ENCODE measurements at places on chromosomes 16 and 17. TPM values are rescaled to one million over a fixed set of nuclear protein-coding genes. Genes with fewer than 3 reads are reported as not detected.

KRTAP3-1 gene
- not detected for total RNA-seq

DNA sequence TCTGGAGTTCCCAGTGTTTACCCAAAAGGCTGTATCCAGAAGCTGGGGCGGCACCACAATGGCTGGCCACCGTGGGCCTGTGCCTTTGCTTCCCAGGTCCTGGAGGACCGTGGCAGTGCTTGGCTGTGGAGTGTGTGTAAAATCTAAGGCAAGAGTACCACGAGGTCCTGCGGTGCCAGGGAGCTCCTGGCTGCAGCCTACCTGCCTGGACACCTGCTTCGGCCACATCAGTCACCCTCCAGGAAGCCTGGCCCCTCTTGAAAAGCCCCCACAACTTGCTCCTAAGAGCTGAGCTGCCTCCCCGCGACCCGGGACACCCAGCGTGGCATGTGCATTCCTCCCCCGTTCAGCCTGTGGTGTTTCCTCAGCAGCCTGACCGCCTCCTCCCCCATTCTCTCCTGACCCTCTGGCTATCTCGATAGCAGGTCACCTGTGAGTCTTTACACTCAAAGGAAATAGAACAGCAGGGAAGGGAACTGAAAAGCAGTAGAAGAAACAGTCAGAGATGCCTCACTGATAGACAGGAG lies 7.9 kb downstream of the TIMM22 start:
- no peak for DNase-seq

EVI2B gene
- total RNA-seq: 0.07 TPM

DNA sequence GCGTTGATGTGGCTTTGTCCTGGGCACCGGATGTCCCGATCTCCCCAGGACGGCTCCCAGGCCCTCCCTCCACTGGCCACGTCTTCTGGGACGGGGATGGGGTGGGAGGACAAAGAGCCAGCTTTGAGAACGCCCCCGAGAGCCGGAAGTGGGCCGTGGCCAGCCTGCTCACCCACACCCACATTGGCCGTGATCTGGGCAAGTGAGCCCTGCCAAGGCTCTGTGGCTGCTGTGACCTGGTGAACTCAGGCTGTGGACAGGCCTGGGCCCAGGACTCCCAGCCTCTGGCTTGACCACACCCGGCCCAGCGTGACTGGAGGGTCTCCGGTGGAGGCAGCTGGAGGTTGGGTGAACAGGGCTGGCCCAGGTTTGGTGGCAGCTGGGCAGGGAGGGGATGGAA lies 3.3 kb downstream of the CDH15 start:
- no peak for DNase-seq

CD300LF gene
- total RNA-seq: not detected

LRRC46 gene
- total RNA-seq: 0.20 TPM

- DNase-seq: no peak
Measured at GRCh38 chr17:68019336-68019674, 16.2 kb upstream of the KPNA2 start.

- DNase-seq: no peak
Measured at GRCh38 chr16:62549875-62550274, 513.6 kb upstream of the CDH8 start.

DNA sequence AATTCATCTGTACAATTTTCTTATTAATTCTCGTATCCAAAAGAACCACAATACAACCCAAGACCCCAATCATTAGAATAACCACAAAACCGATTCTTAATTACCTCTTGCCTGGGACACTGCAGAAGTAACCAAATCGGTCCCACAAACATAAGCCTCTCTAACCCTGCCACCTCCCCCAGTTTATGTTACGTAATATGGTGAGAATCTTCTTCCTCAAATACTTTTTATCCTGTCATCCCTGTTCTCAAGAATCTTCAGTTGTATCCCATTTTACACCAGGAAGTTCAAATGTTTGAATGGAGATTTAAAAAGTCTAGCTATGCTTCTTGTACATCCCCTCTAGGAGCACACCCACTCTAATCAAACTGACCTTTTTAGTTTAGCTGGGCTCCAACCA lies 269.3 kb upstream of the TBX2 start:
- no peak for DNase-seq

CNTROB gene
- 21.0 TPM for total RNA-seq

DNA sequence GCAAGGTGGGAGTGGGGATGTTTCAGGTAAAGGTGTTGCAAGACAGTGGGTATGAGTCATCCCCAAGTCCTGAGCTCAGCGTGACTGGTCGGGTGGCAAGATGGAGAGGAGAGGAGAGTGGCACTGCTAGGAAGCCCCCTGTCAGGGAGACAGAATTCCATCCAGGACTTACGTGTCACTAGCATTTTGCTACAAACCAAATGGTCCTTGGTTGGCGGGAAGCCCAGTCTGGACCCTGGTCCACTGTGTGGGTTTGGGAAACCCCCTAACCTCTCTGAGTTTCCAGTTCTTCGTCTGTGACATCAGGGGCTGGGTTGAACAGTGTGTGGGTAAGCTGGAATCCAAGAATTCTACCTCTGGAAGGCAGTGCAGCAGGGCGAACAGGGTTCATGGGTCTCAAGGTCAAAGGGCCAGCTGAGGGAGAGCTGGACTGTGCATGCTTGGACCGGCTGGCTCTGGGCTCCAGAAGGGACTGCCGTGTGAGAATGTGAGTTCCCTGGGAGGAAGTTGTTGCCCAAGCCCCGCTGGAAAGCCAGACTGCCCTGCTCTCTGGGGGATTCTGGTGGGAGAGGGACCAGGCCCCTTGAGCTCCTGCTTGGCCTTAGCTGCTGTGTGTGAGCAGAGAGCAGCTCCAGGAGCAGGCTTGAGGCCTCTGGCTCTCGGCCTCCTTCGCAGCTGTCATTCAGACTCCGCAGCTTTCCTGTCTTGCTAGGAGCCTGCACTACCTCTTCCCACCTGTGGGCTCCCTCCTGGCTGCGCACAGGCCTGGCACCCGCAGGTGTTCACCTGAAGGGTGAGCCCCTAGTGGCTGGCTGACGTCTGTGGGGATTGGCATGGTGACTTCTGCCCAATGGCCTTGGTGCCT lies 84.6 kb downstream of the NT5M start:
- DNase-seq: no peak

DNA sequence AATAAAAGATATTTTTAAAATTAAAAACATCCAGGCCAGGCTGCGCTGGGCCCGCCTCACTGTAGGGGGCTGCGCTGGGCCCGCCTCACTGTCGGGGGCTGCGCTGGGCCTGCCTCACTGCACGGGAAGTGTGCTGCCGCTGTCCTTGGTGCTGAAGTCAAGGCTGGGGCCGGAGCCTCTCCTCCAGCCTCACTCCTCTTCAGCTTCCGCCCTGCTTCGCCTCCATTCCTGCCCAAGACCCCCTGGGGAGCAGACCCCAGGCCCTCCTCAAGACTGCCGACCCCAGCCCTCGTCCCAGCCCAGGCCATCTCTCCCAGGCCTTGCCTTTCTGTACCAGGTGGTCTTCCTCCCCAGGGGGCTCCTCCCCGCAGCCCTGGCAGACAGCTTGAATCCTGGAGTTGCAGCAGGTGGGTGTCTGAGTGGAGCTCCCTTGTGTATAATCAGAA lies 26.2 kb downstream of the ENDOV start:
- peak; percentile 39 for DNase-seq

- no peak for DNase-seq
Measured at GRCh38 chr16:8852534-8852933, 16.3 kb downstream of the CARHSP1 start.

ADAMTS18 gene
- not detected for total RNA-seq

LGALS9B gene
- total RNA-seq: 1.9 TPM

DNA sequence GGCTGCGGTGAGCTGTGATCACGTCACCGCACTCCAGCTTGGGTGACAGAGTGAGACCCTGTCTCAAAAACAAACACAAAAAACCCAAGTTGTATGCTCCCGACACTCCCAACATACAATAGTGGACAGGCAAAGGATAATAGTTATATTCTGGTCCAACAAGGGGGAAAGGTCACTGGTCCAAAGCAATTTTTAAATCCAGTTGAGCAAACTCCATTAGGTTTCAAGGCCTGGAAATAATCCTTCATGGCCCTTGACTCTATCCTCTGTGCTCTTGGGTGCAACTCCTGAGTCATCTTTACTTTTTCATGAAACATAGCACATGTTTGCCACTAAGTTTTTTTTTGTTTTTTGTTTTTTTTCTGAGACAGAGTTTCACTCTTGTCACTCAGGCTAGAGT lies 50.3 kb upstream of the PHOSPHO1 start:
- no peak for DNase-seq

- no peak for DNase-seq
Measured at GRCh38 chr17:78947235-78948149, 22.3 kb upstream of the TIMP2 start.

DNA sequence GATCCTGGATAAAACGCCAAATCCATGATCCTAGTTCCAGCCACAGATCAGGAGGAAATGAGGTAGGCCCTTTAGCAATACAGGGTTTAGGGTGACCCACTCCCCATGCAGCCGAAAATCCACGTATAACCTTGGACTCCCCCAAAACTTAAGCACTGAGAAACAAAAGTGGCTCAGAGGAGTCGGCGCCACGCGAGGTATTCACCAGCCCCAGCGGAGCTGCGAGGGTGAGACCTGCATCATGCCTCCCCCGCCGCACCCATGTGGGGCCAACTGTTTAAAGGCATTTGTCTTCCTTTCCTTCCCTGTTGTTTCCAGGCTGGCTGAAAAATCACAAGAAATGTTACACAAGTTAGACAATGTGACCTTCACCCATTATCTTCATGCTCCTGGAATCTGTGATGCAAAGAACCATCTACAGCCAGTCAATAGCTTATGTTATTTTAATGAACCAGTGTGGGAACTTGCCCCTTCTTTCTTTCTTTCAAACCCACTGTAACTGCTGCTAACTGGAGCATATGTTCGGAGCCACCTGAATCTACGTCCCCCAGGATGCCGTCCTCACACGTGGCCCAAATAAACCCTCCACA lies 98.2 kb upstream of the METRNL start:
- DNase-seq: no peak

TUBD1 gene
- 10.5 TPM for total RNA-seq

SLC43A2 gene
- total RNA-seq: 1.3 TPM

METTL26 gene
- 106 TPM for total RNA-seq

SEPTIN12 gene
- not detected for total RNA-seq

DNA sequence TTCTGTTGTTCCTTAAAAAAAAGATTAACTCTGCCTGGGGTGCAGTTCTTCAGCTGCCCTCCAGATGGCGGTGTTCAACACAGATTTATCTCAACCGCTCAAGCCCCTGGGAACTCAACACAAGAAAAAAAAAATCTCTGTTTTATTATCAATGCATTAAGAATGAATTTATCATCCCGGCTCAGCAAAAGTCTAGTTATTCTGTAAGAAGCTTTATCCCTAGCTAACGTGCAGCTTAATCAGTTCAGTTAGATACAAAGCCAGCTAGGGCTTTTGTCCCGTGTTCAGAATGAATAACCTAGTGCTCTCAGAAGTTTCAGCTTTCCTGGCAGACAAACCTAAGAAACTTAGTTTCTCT lies 475.9 kb upstream of the CCL2 start:
- peak; percentile 30 for DNase-seq

OR3A3 gene
- not detected for total RNA-seq

PPY gene
- total RNA-seq: not detected

- no peak for DNase-seq
Measured at GRCh38 chr17:42171831-42172230, 9.1 kb downstream of the KCNH4 start.

DNA sequence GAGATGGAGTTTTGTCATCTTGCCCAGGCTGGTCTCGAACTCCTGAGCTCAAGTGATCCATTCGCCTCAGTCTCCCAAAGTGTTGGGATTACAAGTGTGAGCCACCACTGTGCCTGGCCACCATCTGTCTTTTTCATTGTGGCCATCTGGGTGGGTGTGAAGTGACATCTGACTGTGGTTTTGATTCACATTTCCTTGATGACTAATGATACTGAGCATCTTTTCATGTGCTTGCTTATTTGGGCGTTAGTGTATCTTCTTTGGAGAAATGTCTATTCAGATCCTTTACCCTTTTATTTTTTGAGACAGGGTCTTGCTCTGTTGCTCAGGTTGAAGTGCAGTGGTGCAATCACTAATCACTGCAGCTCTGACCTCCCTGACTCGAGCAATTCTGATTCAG lies 53.9 kb upstream of the ERN1 start:
- no peak for DNase-seq

GRCh38 chr16:20166531-20167235 lies 93.0 kb upstream of the GPR139 start:
- no peak for DNase-seq

ABCA10 gene
- 7.2 TPM for total RNA-seq

Measured in NCI-H460 (cell line).